Stimulated activated CD4-positive, alpha-beta T cell treated with anti-CD3 and anti-CD28 coated beads, Interleukin-4, amount 100 ng/mL, for 1 hour (primary cell): ENCODE measurements at places on chromosomes 16 and 17.

DNA sequence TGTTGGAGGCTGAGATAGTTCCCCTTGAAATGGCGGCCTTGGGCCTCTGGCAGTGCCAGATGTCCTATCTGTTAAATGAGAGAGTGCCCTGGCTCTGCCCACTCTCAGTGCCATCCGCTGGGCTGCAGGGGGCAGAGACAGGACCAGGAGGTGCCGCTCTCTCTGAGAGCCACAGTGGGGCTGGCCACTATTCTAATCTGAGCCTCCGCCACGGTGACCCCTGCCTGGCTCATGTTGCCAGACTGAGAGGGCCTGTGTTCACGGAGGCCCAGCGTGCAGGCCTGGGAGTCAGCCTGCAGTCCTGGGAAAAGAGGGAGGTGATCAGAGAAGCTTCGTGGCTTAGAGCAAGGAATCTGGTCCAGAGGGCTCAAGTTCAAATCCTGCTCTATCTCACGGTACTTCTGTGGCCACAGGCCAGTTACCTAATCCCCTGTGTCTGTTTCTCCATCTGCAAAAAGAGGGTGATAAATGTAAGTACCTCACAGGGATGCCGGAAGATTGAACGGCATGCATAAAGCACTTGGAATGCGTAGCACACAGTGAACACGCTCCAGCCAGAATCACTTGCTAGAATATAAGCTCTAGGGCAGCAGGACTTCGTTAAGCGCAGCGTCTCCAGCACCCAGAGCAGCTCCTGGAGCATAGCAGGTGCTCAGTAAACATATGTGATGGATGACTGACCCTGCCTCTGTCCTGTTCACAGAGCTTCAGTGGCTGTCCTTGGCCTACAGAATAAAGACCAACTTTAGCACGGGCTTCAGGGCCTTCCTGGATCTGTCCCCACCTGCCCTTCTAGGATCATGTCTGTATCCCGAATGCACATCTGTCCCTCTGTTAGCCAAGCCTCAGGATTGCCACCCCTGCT, 6.3 kb downstream of the ATP2A3 start:
- no peak for DNase-seq

GRCh38 chr17:69144331-69145255, 2.9 kb upstream of the ABCA6 start:
- no peak for DNase-seq

GRCh38 chr16:25344006-25344405, 86.4 kb upstream of the ZKSCAN2 start:
- no peak for DNase-seq

GRCh38 chr17:5530265-5531084, 44.1 kb downstream of the MIS12 start:
- no peak for DNase-seq

DNA sequence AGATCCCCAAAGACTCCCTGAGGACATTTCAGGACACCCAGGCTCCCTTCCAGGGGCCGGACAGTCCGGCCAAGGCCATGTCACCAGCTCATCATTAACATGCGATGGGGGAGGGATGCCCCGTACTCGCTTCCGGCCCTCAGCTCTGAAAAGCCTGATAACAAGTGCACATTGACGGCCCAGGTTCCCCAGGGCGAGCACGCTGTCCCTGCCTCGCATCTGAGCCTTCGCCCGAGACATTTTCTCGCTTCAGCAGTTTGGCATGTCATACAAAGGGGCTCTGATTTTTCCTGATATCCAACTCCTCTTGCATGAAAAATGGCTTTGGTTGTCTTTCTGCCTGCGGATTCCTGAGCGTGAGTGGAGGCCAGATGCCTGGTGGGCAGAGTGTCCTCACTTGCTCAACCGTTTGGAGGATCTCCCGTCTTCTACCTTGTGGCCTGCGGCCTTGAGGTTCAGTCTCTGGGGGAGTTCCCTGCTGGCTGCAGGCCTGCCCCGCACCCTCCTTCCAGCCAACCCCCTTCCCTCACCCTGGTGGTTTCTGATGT, 14.1 kb downstream of the CACNG4 start:
- no peak for DNase-seq

DNA sequence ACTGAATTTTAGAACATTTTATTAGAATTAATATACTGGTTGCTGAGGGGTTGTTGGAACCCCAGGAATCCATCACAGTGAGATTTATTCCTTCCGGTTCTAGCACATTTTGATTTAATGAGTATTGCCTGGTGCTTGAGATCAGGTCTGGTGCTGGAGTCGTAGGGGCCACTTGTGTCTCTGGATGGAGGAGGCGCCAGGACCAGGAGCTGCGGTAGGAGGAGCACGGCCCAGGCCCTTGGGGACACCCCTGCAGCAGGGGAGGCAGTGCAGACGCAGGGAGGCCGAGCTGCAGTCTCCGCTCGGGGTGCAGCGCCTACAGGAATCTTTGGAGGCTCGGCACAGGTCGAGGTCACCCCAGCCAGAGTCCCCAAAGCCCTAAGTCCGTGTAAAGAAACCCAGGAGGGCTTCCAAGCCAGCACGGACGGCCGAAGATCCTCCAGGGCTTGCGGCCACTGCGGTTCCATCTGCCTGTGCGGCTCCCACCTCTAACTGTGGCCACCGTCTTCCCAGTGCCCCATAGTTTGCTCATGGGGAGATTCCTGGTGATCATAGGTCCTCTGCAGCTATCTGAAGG, 66.2 kb upstream of the CREBBP start:
- no peak for DNase-seq

DNA sequence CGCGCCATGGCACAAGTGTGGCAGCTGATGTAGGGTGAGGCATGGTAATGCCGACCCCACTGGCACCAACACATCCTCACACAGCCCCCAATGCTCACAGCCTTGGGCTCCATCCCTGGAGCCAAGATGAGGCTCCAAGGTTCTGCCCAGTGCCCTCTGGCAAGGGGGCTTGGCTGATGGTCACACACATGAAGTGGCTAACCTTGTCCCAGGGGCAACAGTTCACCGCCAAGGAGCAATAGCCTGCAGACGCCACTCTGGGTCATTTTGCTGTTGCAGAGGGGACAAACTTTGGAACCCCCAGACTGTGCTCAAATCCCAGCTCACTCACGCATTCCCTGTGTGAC, 26.8 kb downstream of the TNFRSF13B start:
- no peak for DNase-seq
